HS-5 (cell line): ENCODE measurements at places on chromosomes 11 and 22.

DNA sequence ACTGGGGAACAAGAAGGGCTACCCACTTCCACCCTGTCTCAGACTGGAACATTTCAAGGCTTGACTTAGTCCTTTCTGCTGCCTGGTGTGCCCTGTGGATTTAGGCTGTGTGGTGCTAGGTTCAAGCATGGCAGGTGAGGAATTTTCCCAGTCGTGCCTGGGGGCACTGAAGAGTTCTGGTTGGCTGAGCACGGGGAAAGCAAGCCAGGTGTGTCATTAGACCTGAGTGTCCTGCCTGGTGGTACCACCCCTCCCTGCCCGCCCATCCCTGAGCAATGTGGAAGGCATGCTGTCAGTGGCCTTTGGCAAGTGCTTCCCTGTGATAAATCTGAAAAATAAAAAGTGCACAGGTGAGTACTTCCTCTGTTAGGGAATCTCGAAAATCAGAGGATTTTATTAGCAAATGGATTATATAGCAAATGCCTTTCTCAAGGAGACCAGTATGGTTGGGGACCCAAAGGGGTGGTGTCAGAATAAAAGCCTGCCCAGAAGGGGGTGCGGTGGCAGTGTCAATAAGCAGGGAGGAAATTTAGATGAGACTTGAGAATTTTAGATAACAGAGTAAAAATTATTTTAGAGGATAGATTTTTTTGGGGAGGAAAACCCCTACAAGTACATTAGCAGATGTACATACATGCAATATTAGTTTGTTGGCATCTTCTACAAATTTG is 22.8 kb downstream of the TEAD1 start:
- no peak for DNase-seq

DNA sequence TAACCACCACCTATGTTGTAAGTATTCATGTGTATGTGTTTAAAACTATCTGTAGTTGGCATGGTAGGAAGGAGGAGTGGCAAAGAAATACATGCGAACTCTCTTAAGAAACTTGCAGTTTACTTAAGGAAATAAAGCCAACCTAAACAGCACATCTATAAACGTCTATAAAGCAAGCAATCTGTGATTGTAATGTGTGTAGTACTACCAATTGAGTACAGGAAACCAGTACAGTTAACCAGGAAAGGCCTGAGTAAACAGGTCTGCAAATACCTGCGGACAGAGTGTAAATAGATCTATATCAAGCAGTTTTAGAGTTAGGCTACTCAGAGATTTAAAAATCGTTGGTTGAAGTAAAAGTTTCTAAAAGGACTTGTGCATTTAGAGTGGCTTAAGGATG is 59.5 kb upstream of the AMOTL1 start:
- DNase-seq = no peak

GRCh38 chr11:70139785-70140410 is 61.8 kb downstream of the ANO1 start:
- no peak for DNase-seq

GRCh38 chr22:22030493-22031182 is 48.1 kb upstream of the TOP3B start:
- DNase-seq = no peak

DNA sequence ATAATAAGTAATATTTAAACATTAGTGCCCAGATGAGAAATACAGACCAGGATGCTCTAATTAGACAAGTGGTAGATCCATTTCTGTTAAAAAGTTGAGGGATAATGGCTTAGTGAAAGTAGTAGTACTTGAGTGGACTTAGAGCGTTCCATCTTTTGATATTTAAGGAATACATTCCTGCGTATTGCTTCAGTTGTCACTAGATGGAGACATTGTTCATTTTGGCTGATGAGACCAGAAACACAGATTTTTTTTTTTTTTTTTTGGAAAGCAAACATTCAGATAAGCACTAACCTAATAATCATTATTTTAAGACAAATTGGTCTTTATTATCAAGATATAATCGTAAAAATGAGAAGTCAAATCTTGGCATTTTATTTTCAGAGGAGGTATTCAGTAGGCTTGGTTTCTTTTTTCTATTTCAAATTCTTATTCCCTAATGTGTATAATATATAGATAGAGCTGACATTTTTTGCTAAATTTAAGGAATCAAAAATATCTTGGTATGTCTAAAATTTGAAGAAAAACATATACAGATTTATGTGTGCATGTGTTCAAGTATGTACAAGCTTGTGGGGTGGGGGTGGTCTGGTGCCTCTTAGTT is 92.9 kb downstream of the DYNC2H1 start:
- DNase-seq = no peak

DNA sequence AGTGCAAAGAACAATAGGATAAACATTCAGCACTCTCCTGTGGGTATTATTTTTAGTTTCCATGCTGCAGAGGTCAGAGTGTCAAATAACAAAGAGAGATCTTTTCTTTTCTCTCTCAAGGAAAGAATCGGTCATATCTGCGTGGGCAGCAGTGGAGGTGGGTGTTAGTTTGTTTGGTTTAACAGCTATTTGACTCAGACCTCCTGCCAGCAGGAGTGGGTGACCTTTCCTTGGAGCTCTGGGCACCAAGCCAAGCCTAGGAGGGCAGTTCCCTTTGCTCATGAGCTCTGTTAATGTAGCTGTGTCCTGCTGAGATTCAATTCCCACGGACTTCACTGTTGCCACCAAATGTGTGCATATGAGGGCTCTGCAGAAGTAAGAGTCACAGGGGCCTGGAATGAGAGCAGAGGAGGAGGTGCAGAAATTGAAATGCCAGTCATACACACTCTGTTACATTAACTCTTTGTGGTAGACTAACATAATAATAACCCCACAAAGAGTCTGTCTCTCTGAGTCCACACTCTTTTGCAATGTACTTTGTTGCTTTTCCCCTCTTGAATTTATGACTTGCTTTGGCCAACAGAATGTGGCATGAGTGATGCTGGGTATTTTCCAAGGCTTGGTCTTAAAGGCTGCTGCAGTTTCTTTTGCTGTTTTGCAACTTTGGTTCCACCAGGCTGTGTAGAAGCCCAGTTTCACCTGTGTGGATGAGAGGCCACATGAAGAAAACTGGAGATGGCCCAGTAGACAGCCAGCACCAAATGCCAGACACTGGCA is 76.0 kb upstream of the GRK3 start:
- DNase-seq = peak; percentile 13

DNA sequence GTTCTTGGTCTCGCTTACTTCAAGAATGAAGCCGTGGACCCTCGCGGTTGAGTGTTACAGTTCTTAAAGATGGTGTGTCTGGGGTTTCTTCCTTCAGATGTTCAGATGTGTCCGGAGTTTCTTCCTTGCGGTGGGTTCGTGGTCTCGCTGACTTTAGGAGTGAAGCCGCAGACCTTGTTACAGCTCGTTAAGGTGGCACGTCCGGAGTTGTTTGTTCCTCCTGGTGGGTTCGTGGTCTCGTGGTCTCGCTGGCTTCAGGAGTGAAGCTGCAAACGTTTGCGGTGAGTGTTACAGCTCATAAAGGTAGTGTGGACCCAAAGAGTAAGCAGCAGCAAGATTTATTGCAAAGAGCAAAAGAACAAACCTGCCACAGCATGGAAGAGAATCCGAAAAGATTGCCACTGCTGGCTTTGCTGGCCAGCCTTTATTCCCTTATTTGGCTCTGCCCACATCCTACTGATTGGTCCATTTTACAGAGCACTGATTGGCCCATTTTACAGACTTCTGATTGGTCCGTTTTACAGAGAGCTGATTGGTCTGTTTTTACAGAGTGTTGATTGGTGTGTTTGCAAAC is 27.1 kb upstream of the NXPE2 start:
- DNase-seq = no peak

- DNase-seq = no peak
Observed at GRCh38 chr11:105799263-105799662, 189.4 kb downstream of the GRIA4 start.

DNA sequence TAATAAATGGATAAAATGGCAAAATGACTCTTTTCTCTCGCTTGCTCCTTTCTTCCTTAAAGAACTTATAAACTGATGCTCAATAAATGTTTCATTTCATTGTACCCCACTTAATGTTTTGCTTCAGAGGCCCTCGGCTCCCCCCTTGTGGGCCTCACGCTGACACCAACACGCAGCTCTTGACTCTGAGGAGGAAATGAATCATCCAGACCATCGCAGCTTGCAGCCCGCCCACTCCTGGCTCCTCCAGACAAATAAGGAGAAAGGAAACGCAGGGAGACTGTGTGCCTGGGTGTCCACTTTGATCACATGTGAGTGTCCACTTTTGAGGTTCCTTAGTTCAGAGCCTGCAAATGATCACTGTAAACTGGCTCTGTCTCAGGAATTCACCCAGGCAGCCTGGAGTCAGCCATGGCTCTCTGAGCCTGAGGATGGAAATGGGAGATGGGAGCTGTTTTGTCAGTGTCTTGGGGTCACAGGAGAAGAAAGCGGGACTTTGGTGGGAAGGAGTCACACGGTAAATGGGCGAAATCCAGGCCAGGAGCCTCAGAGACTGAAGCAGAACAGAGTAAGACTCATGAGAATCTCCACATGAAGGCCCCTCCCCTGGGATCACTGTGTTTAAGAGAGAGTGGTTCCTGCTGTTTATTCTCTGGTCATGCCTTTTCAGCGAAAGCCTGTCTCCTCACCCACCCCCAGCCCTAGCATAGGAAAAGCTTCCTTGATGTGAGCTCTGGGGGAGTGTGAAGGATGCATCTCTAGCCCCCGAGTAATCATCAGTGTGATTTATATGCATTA is 96.5 kb downstream of the CWC15 start:
- peak; percentile 77 for DNase-seq

GRCh38 chr11:82326853-82327252 is 406.8 kb downstream of the FAM181B start:
- no peak for DNase-seq
